ENCODE measurements at places on chromosomes 2 and 18.
A peak's percentile ranks its signal among the peaks of the same experiment; 100 is the strongest.

DNA sequence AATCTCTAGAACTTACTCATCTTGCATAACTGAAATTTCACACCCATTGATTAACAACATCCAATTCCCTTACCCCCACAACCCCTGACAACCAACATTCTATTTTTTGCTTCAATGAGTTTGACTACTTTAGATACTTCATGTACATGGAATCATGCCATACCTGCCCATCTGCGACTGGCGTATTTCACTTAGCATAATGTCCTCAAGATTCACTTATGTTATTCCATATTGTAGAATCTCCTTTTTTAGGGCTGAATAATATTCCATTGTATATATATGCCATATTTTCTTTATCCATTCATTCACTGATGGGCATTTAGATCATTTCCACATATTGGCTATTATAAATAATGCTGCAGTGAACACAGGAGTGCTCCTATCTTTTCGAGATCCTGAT, 13.8 kb downstream of the CTAGE1 start:
- no peak for DNase-seq

DNA sequence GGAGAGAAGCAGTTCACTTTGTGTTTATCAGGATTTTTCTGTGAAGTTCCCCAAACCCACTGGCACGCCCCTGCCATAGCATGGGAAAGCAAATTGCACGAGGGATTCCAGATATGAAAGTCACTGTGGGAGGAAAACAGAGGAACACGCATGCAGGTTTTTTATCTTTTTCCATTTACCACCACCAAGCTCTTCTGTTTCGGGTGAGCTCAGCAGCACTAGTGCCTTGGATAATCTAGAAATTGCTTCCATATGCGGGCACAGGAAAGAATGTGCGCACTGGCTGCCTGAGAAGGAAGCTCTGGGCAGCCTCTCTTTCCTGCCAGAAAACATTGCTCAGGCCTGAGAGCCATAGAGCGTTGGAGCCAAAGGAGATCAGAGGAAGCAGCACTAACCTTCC, 65.9 kb upstream of the WIPF1 start:
- DNase-seq: peak; percentile 98

GRCh38 chr2:150156876-150157275, 330.6 kb downstream of the RND3 start:
- DNase-seq: no peak

DNA sequence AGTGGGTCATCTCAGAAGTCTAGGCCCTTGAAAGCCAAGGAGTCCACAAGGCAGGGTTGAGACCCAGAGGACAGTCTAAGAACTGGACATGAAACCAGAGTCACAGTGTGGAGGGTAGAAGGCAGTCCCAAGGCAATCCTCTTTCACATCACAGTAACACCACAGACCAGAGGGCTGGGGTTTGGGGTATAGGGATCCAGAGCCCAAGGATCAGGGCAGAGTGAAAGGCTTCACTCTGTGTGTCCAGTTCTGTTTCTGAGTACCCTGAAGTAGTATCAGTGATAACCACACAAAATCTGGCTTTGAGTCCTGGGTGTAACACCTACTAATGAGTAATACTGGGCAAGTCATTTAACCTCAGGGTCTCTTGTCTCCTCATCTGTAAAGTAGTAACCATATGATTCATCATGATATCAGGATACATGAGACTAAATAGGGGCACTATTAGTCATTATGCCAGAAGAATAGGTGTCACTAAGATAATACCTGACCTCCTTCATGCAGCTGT, 91.0 kb downstream of the ICA1L start:
- DNase-seq: peak; percentile 81

DNA sequence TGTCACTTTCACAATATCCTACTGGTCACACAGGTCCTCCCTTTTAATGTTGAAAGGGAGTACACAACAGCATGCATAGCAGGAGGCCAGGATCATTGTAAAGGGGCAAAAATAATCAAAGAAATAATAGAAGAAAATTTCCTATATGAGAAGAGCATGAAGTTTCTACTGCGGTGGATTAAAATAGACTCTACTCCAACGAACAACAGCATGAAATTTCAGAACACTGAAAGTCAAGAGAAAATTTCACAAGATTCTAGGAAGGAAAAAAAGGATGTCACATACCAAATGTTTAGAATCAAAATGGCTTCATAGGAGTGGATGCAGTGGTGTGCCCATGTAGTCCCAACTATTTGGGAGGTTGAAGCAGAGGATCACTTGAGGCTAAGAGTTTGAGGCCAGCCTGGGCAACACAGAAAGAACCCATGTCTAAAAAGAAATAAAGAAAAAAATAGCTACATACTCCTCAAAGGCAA, 72.0 kb upstream of the EPAS1 start:
- DNase-seq: no peak

- no peak for DNase-seq
These were observed 140.8 kb downstream of the BCL11A start for GRCh38 chr2:60412620-60413019.

GRCh38 chr2:24049485-24050021, at the start of gene FKBP1B:
TSS of gene FKBP1B (plus strand) at chr2:24049741. CDS start at chr2:24049850, 109 bp downstream.
- peak; percentile 67 for DNase-seq

DNA sequence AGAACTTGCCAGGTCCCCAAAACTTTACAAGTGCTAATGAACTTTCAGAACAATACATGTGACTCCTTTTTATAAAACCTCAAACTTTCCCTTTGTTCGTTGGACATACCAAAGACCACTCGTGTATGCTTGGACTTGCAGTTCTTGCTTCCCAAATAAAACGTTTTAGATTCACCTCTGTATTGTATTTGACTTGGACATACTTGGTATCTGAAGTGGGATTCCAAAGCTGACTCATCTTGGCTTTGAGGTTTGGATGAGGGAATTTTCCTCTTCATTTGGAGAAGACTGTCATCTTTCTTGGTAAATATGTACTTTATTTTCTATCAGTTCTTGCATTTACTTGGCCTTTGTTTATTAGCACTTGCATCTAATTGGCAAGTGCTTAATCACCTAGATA, 8.0 kb upstream of the CYB5A start:
- peak; percentile 51 for DNase-seq

GRCh38 chr2:197799068-197799467, 5.3 kb upstream of the PLCL1 start:
- DNase-seq: no peak

DNA sequence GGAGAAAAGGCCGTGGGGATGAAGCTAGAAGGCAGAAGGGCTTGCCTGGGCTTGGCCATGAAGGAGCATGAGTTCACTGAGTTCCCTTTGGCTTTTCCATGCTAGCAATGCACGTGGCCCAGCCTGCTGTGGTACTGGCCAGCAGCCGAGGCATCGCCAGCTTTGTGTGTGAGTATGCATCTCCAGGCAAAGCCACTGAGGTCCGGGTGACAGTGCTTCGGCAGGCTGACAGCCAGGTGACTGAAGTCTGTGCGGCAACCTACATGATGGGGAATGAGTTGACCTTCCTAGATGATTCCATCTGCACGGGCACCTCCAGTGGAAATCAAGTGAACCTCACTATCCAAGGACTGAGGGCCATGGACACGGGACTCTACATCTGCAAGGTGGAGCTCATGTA, 2.9 kb downstream of the CTLA4 start:
- no peak for DNase-seq

- DNase-seq: no peak
These were observed 2.7 kb downstream of the IGFBP2 start for GRCh38 chr2:216635701-216636550.

GRCh38 chr2:11832531-11832930, 86.1 kb downstream of the LPIN1 start:
- no peak for DNase-seq

- peak; percentile 31 for DNase-seq
These were observed 15.4 kb downstream of the GDF7 start for GRCh38 chr2:20682167-20682920.

- DNase-seq: peak; percentile 73
These were observed 810.6 kb upstream of the PIK3C3 start for GRCh38 chr18:41144441-41144840.
